ENCODE measurements at places on chromosomes 6 and 20. TPM values are rescaled to one million over a fixed set of nuclear protein-coding genes. Genes with fewer than 3 reads are reported as not detected.

- no peak for DNase-seq
These were observed 157.5 kb downstream of the SCP2D1 start for GRCh38 chr20:18971121-18971520.

DNA sequence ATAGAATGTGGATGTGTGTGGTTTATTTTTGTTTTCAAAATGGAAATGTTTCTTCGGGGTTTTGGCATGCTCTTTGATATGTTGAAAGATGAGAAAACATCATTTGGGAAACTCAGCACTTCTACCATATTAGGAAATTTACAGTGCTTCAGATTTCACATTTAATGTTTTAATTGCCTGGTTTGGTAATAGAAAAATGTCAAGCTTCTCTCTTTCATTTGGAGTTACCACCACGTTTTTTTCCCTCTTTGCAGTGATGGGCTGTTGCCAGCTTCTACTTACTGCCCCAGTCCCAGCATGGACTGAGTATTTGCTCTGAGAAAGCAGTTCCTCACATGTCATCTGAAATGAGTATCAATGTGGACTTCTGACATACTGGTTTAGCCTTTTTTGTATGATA, 267.7 kb downstream of the PRL start:
- no peak for DNase-seq

The ARMH2 gene
- total RNA-seq: not detected

The OOEP gene
- not detected for total RNA-seq

The ZSWIM3 gene
- 5.6 TPM for total RNA-seq
